NCI-H2081 treated with DMSO at 0.1 percent for 48 hours (cell line): ENCODE measurements at places on chromosomes 6 and 20.

- DNase-seq: no peak
These were observed 77.8 kb downstream of the STMND1 start for GRCh38 chr6:17179530-17180073.

DNA sequence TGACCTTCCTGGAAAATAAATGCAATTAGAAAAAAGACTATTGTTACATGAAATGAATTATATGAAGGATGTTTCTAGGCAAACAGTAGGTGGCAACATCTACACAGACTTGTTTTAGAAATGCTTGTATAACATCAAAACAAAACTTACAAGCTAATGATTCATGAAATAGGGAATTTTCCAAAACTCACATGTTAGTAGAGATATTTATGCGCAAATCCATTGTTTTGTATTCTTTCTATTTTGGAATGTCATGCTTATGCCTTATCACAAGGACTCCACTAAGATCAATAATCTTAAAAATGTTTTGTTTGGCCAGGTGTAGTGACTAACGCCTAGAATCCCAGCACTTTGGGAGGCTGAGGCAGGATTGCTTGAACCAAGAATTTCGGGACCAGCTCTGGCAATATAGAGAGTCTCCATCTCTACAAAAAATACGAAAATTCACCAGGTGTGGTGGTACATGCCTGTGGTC is 32.3 kb upstream of the LGSN start:
- no peak for DNase-seq

- peak; percentile 9 for DNase-seq
These were observed 433.5 kb downstream of the RFPL4B start for GRCh38 chr6:112780498-112781096.

- no peak for DNase-seq
These were observed 33.3 kb downstream of the GSTA3 start for GRCh38 chr6:52876056-52876787.

DNA sequence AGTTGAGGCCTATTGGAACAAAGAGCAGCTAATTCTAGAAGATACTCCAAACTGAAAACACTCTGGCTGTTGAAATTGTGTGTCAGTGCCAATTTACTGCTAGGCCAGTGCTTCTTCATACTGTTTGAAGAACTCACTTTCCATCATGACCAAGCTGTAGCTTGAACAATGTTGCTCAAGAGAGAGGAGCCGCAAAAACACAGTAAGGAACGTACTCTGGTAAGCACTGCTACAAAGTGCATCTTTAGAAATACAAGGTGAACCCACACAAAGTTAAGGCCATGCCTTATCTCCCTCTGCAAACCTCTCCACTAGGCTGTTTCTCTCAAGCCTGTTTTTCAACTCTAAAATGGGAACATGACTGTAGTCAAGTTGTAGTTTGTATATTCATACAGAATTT is 74.5 kb upstream of the TULP1 start:
- no peak for DNase-seq
